ENCODE measurements at places on chromosomes 4 and X.
A peak's percentile ranks its signal among the peaks of the same experiment; 100 is the strongest.

DNA sequence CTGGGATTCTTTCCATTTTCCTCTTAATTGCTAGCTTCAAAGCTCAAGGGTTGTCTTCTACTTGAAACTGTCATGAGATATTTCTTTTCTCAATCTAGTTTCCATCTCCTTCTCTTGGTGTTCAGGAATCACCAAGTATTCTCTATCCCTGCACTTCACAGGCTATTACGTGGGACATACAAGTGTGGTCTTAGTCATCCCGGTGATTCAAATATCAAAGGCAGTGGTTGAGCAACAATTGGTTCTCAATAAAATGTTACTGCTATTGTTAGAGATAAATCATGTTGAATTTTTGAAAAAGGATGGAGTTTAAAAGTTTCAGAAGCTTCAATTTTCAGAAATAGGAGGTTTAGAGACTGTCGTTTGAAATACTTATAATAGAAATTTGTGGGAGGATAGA, 812.9 kb downstream of the FSTL5 start:
- no peak for DNase-seq

GRCh38 chr4:56703378-56703777, 22.3 kb upstream of the HOPX start:
- no peak for DNase-seq

DNA sequence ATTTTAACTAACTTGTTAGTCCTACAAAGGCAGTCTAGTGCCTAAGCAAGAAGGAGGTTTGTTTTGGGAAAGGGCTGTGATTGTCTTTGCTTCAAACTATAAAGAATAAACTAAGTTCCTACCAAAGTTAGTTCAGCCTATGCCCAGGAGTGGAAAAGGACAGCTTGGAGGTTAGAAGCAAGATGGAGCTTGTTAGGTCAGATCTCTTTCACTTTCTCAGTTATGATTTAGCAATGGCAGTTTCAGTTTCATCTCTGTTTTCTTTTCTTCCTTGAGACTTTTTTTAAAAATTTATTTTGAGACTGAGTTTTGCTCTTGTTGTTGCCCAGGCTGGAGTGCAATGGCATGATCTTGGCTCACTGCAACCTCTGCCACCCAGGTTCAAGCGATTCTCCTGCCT, 82.9 kb upstream of the NLGN4X start:
- DNase-seq, result no peak

DNA sequence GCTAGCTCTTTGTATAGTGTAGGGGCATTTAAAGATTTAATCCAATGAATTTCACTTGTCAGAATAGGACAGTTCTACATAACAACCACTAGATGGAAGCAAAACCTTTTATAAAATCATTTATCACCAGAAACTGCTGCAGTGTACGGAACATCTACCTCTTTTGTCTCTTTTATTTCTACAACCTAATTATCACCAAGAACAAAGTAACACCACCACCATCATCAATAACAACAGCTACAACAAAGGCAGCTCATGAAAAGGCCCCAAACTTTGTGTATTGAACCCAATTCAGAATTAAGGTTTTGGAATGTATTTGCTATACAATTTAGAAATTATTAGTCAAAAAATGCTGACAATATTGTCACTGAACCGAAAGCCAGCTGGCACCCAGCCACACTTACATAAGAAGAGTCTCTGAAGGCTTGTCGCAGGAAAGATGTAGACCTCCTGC, 260.9 kb upstream of the RPS6KA3 start:
- no peak for DNase-seq

GRCh38 chr4:40255393-40256281, 58.8 kb downstream of the RHOH start:
- peak; percentile 100 for DNase-seq

DNA sequence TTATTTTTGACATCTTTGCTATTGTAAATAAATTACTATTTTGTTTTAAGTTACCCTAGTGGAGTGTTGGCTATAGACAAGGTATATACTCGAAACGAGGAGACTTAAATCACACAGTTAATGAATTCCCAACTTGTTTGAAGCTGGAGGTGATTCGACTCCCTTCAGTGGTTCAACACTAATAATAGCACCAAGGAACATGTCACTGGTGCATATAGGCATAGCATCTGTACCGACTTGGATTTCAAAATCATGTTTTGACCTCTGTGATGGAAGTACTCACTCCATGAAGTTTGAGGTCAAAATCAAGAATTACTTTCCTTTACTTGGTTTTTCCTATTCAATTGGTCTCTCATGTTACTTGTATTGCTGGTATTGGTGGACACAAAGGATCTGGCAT, 66.5 kb downstream of the ZFX start:
- no peak for DNase-seq

DNA sequence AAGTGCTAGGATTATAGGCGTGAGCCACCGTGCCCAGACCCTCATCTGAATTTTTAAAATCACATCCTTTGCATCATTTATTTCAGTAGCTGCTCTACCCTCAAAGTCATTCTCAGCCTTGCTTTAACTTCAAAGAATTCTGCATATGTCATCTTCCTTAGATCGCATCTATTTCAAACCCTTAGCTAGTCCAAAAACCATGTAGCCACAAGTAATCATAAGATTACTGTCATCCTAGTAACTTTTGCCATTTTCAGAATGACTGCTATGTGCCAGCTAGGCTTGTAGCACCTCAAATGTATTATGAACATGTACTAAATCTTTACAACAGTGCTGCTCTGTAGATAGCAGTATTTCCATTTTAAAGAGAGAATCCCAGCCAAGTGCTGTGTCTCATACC, 45.5 kb upstream of the KLF3 start:
- no peak for DNase-seq

GRCh38 chr4:100609810-100610209, 92.0 kb upstream of the EMCN start:
- no peak for DNase-seq

DNA sequence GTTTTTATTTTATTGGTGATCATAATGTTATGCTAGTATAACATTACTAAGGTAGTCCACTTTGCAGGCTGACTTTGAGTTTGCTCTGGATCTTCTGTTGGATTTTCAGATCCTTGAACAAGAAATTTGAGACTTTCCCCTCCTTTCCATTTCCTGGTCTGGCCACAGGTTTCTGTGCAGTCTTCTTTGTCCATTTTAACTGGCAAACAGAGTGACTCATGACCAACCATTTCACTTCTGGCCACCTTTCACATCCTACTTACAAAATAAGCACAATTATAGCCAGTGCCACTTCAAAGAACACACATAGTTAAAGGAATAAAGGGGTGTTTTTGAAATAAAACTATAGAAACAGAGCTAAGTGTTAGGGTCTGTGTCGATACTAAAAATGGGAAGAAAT, 8.4 kb downstream of the ANK2 start:
- DNase-seq, result peak; percentile 49

DNA sequence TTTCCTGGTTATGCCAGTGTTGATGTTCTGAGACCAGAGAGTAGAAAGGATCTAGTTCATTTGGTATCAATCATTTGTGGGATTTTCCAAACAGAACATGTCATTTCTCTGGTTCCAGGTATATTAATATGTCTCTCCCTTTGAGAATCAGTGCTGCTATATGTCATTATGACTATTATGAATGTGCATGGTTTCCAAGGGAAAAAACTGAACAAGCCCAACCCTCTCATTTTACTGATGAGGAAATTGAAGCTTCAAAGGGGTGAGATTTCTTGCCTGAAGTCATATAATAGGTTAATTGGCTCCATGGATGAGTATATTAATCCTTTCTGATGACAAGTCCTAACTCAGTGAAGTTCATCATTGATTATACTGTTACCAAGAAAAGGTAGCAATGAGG, 31.9 kb downstream of the RUFY3 start:
- DNase-seq, result no peak

GRCh38 chr4:169626331-169627282, 6.2 kb downstream of the CLCN3 start:
- DNase-seq, result no peak

DNA sequence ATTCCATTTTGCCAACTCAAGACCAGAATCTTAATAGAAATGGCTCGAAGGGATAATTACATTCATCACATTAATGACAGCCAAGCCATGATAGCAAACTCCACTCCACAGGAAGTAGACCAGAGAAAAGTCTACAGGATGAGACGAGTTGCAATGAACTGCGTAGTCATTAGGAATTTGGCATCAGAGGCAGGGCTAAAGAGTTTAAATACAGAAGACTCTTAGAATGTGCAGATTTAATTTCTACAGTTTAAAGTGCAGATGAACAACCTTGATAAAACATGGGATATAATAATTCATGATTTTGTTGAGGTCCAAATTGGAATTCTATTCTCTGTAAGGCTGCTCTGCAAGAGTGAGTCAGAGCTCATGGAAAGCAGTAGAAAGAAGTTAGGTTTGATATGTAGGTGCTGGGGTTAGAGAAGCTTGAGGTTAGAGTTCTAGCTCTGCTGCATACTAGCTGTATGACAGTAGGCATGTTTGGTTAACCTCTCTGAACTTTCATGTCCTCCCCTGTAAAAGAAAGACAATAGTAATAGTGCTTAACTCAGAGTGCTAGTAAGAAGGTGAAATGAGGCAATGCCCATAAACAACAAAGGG, 32.2 kb downstream of the LNX1 start:
- DNase-seq, result peak; percentile 58

- no peak for DNase-seq
These were observed 19.0 kb downstream of the SMS start for GRCh38 chrX:21959362-21960051.

GRCh38 chrX:40082447-40083119, 15.2 kb downstream of the BCOR start:
- DNase-seq, result no peak

DNA sequence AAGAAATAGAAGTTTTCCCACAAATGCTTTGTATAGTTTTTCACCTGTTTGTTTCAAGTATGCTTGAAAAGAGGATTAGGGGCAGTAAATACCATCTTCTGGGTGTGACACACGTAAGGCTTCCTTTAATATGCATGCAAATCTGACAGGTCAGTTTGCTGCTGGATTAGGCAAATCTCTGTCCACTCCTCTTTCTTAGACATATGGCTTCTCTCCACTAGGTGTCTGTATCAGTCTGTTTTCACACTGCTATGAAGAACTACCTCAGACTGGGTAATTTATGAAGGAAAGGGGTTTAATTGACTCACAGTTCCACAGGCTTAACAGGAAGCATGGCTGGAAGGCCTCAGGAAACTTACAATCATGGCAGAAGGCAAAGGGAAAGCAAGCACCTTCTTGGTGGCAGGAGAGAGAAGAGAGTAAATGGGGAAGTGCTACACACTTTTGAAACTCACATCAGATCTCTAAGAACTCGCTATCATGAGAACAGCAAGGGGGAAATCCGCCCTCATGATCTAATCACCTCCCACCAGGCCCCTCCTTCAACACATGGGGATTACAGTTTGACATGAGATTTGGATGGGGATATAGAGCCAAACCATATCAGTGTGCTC, 66.9 kb downstream of the TAB3 start:
- no peak for DNase-seq

DNA sequence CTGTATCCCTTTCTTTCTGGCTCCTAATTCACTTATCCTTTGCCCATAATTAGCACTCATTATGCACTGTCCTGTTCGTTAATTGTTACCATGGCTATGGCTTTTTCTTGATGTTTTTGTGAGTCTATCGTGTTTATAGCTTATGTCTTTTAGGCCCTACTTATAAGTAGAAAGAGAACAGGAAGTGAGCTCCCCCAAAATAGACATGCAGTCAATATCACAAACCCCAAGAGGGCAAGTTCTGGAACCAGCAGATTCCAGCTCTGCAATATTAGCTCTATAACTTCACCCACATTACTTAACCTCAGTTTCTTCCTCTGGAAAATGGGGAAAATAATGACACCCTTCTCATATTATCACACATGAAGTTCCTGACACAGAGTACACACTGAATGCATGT, 7.4 kb upstream of the HS3ST1 start:
- no peak for DNase-seq

DNA sequence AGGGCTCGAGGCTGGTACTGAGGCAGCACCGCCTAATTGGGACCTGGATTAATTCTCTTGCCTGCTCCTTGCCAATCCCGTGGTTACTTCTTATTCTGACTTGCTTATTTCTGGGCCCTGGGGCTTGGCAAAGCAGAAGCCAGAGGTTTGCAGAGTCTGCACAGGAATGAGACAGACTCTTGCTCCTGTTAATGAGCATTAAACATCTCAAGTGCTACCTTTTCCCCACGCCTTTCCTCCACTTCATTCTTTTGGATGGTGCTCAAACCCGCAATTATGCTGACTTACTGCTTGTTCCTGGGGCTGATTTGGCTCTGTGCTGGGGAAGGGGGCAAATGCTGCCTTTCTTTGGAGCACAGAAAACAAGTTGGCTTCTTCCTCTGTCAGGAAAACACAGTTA, 16.5 kb upstream of the STOX2 start:
- no peak for DNase-seq

GRCh38 chrX:40473460-40474204, 107.1 kb upstream of the ATP6AP2 start:
- no peak for DNase-seq

GRCh38 chr4:186845137-186845842, 121.6 kb upstream of the FAT1 start:
- peak; percentile 96 for DNase-seq

DNA sequence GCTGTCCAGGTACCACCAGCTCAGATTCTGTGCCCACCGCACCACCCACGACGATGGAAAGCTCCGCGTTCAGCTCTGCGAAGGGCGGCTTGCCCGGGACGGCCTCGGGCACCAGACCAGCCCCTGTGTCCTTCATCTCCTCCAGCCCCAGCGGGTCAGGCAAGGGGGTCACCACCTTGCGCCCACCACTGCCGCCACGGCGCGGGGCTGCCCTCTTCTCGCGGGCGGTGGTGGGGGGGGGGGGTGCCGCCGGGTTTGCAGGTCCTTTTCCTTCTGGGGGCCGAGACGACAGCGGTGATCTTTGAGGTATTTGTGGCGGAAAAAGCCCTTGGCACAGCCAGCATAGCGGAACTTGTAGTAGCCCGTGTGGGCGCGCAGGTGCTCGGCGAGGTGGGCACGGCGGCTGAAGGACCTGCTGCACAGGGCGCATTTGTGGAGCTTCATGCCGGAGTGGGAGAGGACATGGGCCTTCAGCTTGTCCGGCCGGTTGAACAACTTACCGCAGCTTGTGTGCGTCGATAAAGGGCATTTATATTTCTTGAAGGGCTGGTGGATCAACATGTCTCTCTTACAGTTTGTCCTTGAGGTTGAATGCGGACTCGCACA, 50.9 kb downstream of the CFAP299 start:
- no peak for DNase-seq

GRCh38 chrX:154506483-154507332, 9.3 kb downstream of the FAM3A start:
- DNase-seq, result no peak
